ENCODE measurements at places on chromosomes 11 and 22.

DNA sequence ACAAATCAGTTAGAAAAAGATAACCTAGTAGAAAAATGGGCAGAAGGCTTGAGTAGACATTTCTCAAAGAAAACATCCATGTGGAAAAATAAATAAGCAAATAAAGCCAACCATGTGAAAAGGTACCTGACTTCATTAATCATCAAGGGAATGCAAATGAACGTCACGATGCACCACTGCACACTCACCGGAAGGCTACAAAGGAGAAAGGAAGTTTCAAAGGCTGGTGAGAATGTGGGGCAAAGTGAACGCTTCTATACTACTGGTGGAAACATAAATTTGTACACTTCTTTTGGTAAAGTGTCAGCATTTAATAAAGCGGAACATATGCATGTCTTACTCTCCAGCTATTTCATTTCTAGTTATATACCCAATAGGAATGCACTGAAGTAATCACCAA lies 166.8 kb downstream of the CSNK2A3 start:
- no peak for DNase-seq

DNA sequence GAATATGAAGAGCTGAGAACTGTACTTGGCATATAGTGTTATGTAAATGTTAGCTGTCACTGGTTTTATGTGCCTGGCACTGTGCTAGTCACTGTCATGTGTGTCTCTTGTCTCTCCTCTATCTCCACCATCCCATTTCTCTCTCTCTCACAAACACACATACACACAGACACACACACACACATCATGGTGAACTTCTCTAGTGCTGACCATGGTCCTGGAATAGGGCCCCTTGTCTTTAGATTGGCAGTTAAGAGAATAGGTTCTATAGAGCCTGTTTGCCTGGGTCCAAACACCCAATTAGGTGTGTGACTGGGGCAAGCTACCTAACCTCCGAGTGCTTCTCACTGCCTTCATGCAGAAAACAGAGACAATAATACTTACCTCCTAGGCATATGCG lies 109.7 kb upstream of the NARS2 start:
- no peak for DNase-seq

DNA sequence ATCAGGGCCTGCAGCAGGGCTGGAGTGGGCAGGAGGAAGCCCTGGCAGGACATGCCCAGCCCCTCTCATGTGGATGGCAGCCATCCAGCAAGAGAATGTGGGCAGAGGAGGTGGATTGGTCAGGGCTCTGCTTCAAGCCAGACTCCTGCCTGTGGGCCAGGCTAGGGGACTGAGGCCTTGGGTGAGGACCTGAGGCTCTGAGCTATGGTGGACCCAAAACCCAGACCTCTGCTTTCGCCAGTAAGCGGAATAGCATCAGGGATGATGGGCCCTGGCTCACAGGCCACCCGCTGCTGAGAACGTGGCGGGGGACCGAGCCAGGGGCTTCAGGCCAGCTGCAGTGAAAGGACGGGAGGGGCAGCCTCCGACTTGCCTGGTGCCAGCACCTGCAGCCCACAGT lies 57.4 kb downstream of the LINC01488 start:
- DNase-seq: no peak

DNA sequence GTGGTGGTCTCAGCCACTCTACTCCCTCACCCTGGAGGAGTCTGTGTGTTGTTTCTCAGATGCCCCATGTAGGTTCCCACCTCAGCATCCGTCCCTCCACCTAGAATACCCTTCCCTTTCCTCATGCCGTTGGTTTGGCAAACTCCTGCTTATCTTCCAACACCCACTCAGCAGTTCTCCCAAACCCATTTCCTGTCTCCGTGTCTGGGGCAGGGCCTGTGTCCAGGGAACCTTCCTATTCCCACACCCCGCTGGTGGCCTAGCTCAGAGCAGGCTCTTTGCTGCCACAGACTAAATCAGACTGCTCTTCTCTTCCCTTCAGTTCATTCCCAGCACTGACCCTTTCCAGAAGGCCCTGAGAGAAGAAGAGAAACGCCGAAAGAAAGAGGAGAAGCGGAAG lies 7.5 kb upstream of the SREBF2 start:
- no peak for DNase-seq

DNA sequence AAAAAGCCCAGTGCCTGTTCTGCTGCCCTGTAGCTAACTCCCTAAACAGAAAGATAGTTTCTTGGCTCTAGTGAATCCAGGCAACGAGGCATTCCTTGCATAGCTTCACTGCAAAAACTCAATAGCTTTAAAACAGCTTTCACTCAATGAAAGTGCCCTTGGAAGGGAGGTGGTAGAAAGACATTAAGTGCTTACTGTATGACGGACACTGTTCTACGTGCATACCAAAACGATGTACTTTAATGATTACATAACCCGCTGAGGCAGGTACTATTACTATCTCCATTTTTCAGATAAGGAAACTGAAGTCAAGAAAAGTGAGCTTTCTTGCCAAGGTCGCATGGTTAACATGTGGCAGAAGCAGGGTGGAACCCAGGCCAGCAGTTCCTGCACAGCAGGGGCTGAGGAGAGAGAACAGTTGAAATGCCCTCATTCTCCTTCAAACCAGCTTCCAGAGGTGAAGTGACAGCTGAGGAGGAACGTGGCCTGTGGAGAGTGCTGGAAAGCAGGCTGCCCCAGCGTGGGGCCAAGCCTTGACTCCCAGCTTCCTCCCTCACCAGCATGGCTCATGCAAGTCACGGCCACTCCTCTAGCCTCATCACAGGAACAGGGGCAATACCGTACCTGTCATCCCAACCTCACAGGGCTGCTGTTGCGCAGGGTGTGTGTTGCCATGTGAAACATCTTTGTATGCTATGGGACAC lies 227.5 kb upstream of the NARS2 start:
- no peak for DNase-seq

All from T-helper 17 cell (primary cell).